ENCODE measurements at places on chromosomes 2 and 18.

DNA sequence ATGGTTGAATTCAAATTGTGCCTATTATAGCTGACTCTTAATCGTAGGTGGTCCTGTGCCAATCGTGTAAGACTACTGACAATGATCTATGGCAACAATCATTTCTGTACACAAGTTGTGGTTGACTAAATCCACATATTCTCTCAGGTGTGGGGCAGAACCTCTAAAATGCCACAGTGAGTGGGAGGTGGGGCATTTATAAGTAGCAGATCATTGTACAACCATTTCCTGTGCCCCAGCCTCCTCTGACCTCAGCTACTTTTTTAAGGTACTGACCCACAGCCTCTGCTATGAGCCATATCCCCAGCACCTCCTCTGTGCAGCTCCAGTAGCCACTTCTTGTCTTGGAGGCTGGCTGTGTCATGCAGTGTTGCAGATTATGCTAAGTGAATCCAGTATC, 48.6 kb upstream of the RAPH1 start:
- peak; percentile 18 for DNase-seq

DNA sequence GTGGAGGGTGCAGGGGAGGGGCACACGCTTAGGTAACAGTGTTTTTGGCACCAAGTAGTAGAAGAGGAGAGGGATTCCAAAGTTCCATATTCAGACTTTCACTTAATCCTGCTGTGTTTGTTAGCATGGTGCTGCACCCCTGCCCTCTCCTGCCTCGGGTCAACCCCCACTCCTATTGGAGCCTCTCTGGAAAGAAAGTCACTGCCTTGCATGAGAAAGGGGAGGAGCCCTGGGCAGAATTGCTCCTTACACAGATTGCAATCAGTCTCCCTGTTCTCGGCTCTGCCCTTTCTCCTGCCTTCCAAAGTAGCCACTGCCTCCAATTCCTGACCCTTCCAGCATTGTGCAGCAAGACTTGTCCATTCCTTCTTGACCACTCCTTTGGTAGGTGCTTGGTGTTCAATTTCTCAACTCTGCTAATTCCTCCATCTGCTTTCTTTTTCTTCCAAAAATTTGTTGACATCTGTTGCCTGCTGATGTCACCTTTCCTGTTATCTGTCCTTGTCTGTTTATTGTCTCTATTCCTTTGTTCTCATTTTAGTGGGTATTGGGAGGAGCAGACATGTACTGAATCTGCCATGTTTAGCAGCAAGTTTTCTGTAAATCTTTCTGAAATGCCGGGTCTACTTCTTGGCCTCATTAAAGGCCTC, 225.4 kb downstream of the LOXHD1 start:
- no peak for DNase-seq

GRCh38 chr18:43661570-43661969, 384.3 kb upstream of the SYT4 start:
- no peak for DNase-seq

DNA sequence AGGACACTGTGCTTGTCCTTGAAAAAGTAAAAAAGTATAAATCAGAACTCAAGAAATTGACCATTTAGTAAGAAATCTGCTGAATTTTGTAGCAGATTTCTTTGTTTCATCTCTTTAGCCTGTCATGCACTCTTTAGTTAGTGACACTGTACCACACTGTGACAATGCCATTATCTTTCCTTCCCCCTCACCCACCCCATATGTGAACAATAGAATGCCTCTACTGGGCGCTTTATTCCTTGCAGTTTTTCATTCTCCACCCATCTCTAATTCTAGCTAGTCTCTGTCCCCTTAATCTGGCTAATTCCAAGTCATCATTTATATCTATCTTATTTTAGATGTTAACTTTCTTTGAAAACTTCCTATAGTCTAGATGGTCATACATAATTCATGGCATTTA, 241.0 kb downstream of the LRP1B start:
- no peak for DNase-seq

DNA sequence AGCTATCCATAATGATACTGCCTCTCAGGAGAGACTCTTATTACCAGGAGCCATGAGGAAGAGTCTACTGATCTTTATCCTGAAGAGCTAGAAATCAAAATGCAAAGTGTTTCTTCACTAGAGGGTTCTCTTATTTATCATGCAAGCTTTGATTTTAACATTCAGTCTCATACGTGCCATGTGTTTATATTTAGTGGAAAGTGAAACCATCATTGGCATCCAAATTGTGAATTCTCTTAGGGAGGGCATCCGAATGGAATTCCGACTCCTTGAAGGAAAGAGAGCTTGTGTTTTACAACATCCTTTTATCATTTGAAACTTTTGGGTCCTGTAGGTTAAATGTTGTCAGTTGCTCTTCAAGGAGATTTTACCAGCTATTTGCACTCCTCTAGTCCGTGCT, 170.4 kb upstream of the SESTD1 start:
- DNase-seq: no peak

DNA sequence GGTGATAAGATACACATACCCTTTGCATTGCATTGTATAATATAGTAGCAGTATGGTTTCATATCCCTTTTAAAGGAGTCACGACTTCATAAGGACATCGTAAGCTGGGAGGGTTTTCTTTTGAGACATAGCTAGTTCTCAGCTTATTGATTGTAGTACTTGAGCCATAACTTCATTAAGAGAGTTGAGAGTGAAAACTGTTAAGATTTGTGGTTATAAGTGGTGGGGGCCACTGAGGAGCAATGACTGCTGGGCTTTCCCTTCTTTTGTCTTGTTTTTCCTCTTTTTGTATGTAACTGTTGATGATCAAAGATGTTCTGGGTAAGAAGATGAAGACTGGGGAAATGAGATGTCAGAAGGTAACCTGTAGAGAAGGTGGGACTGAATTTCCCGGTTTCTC, 11.0 kb downstream of the EIF5B start:
- DNase-seq: no peak

DNA sequence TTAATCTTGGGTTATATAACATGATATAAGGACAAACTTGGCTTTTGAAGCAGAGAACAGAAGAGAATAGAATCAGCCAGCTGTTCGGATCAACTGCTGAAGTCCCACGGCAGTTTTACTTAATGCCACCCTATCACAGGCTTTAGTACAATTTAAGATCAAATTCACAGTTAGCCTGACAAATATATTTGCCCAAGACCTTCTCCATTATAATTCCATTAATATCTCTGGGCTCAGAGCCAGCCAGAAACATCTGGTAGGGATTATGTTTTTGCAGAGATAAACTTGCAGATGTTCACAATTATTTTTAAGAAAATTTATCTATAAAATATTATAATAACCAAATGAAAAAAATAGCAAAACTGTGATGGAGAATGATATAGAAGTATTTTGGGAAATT, 381.4 kb downstream of the RAD51AP2 start:
- DNase-seq: no peak

DNA sequence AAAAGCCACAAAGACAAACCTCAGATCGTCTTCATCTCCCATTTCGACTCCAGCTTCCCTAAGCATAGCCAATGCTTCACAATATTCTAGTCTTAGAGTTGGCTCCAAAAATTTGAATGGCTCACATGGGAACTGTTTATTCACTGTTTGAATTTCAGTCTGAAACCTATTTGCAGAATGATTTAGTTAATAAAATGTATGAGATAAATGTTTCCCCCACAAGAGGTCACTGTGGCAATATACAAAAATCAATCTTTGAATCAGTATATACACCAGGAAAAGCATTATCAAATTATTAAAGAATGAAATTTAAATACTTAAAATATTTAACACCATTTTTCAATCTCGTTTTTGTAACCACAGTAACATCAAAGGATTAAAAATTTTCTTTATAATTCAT, 40.0 kb upstream of the MCM6 start:
- DNase-seq: no peak

DNA sequence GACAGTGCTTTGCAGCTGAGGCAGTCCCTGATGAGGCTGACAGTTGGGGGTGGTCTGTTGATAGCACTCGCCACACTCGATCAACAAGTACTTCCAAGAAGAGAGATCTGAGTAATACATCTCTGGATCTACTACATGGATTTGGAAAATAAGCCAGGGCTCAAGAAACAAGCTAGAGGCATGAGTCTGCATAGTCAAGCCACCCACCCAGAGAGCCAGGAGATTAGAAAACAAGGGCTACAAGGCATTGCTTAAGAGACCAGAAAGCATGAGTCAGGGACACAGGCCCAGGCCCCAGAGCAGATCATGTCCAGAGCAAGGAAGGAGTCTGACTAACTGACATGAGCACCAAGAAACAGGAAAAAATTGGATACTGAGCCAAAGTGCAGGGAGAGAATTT, 196.9 kb upstream of the CWC22 start:
- no peak for DNase-seq

- DNase-seq: peak; percentile 38
Observed at GRCh38 chr2:5365871-5366461, 326.2 kb upstream of the SOX11 start.

GRCh38 chr18:31680831-31681568, 3.4 kb downstream of the B4GALT6 start:
- no peak for DNase-seq

DNA sequence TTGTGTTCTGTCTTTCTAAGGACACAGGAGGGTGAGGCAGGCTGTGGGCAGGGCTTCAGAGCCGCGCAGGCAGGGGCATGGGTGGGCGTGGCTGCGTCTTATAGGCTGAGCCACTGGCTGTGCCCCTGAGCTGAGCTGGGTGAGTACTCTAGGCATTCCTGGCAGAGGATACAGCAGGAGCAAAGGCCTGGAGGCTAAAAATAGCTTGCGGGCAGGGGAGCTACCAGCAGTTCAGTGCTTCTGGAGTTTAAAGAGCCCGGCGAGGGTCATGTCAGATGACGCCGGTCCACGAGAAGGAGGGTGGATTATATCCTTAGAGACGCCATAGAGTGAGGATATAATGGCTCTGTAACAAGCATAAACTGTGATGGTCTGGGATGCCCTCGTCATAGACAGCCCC, 31.5 kb upstream of the PDIA6 start:
- no peak for DNase-seq

GRCh38 chr2:70403267-70404053, 101.6 kb upstream of the FAM136A start:
- DNase-seq: no peak

GRCh38 chr2:54955358-54956110, 94.7 kb downstream of the RTN4 start:
- no peak for DNase-seq

- DNase-seq: no peak
Observed at GRCh38 chr2:199307461-199307860, 150.3 kb downstream of the SATB2 start.

GRCh38 chr18:80044072-80044471, 9.8 kb downstream of the RBFA start:
- DNase-seq: no peak

DNA sequence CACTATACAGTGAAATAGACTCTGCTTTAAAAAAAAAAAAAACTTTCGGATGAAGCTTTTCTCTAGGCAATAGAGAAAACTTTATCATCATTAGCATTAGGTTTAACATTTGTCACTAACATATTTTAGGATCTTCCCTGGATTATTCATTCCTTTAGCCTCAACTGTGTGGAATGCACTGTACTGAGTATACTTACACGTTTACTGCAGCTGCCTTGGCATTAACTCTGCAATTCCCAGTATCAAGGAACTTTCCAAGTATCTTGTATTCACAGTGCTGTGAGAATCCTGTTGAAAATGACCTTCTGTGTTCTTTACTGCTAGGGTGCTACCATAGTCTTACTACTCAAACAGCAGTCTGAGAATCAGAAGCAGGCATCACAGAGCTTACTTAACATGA, 328.2 kb upstream of the COL3A1 start:
- no peak for DNase-seq

- DNase-seq: no peak
Observed at GRCh38 chr2:204027091-204027490, 90.5 kb downstream of the ICOS start.

DNA sequence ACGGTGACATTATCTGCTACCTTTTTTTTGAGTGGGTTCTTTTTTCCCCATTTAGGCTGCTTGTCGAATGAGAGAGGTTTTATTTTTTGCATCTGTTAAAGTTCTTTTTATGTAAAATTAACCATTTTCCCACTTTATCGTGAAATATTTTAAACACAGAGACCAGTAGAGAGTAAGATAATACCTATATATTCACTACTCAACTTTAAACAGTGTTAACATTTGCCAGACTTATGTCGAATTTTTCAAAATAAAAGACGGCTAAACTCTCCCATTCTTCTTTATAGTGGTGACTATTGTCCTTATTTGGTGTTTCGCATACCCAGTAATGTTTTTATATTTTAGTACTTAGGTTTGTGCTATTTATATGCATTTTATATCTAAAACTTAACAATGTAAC, 743 bp upstream of the PUS10 start:
- DNase-seq: no peak

- DNase-seq: no peak
Observed at GRCh38 chr2:173669271-173669853, 295.8 kb downstream of the SP3 start.

GRCh38 chr2:169824373-169825333, at the start of gene METTL5:
METTL5 (minus strand) TSS chr2:169824905; CDS start chr2:169824597, 308 bp downstream.
- peak; percentile 65 for DNase-seq

GRCh38 chr18:50724751-50725151, 95.1 kb downstream of the MRO start:
- DNase-seq: no peak

GRCh38 chr2:167237478-167237877, 349.2 kb downstream of the XIRP2 start:
- no peak for DNase-seq

DNA sequence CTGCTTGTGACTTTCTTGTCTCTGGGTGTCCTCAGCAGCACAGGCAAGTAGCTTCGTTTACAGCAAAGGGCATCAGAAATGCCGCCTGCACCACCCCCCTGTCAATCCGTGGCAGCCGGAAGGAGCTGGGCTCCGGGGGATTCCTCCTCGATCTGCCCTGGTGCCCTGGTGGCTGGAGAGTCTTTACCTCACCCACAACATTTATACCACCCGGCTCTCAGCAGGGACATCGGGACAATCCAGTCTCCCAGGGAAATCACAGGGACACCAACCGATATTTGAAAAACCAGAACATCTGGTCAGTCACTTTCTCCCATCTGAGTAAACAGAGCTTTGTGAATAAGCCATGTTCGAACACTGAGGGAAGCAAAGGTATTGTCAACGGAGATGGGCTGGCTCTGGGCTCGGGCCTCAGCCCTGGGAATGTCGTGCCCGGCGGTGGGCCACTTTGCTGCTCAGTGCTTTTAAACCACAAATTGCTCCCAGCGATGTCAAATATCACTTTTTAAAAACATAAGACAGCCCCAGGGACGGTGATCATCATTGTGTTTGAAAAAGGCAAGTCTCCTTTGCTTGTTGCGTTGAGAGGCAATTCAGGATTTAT, 210.0 kb upstream of the SALL3 start:
- DNase-seq: no peak

DNA sequence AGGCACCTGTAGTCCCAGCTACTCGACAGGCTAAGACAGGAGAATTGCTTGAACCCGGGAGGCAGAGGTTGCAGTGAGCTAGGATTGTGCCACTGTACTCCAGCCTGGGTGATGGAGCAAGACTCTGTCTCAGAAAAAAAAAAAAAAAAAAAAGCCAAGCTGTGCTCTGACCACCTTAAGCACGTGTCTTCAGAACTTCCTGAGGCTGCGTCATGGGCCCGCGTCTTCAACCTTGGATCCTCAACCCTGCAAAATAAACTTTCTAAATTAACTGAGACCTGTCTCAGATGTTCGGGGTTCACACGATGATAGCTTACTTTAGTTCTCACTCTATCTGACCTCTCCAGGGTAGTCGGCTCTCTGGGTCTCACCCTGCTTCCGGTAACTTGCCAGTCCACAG, 65.8 kb upstream of the CABLES1 start:
- DNase-seq: no peak
